ENCODE measurements at places on chromosomes 1 and 21. TPM values are rescaled to one million over a fixed set of nuclear protein-coding genes. Genes with fewer than 3 reads are reported as not detected.

TRIM46 gene
- total RNA-seq: 2.9 TPM

IFI44 gene
- 70.0 TPM for total RNA-seq

PHTF1 gene
- total RNA-seq: 4.0 TPM

WNT4 gene
- not detected for total RNA-seq

LEPROT gene
- total RNA-seq: 23.9 TPM

Data from CD4-positive, alpha-beta T cell (primary cell).